ENCODE measurements at places on chromosomes 5 and 9.
A peak's percentile ranks its signal among the peaks of the same experiment; 100 is the strongest.

- DNase-seq = no peak
Measured at GRCh38 chr5:53011233-53011632, 22.1 kb downstream of the ITGA2 start.

DNA sequence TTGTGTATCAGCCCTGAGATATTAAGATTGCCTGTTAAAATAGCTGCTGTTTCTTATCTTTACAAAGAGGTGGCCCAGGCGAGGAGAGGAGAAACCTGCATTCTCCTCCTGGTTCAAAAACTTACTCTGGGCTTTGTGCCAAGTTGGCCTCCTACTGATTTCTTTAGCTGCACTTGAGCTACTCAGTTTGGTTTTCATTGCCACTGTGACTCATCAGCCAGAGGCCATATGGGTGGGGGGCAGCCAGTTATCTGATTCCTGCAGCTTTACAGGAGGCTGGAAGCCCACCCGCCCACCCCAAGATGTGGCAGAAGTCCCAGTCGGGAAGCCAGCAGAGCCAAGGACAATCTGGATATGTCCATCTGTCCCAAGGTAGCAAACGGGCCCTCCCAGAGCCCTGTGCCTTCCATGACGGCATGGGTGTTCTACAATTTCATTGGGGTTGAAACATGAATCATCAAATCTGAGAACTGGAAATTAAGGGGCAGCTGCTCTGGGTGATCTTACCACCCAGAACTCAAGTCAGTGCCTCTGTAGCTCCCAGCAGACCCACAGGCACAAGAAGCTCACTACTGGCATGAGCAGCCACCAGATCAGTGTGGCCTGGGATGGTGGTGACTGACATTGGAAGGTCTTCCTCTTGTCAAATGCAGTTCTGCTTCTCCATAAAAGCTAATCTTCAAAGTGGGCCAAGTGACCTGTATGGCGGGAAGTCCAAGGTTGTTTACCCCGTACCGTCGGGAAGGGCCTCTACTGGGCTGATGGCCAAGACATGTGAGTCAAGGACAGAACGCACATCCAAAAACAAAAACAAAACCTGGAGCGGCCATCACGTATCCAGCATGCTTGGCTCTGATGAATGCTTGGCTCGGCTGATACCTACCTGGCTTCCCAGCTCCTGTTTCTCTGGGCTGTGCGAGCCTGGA is 15.6 kb downstream of the FCN2 start:
- DNase-seq = peak; percentile 100

GRCh38 chr5:169150108-169150507 is 150.8 kb downstream of the SLIT3 start:
- DNase-seq = no peak

DNA sequence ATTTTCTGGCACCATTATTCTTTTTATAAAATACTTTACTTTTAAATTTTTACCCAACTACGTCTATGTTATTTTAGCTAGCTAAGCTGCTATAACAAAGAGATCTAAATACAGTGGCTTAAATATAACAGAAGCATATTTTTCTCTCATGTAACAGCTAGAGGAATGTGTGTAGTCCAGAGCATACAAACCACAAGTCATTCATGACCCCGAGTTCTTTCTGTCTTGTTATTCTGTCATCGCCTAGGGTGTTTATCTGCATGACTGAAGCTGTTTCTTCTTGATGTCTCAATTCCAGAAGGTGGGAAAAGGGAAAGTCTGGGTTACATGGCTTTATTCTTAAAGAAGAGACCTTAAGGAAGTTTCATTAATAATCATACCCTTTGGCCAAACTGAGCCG is 136.9 kb upstream of the RFX3 start:
- no peak for DNase-seq

DNA sequence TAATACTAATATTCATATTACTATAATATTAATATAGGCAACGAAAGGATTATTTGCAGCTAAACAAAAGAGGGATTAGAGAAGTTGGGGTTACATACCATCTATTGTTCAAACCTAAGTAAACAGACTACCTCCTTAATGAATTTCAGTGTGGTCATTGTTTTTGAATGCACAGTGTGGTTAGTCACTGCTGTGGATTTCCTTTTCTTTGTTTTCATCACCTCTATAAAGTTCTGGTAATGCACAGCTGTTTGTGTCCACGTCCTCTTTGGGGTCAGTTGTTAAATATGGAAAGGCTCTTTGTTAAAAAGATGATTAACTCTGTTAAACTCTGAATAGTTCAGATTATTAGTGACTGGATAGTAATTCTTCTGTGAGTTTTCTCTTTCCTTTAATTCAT is 233.6 kb downstream of the MAST4 start:
- DNase-seq = no peak

Measured in NCI-H2171 treated with DMSO at 0.1 percent for 48 hours (cell line).